Mesenteric fat pad (tissue), 1 donor: ENCODE measurements at places on chromosomes 3 and 15. TPM values are rescaled to one million over a fixed set of nuclear protein-coding genes. Genes with fewer than 3 reads are reported as not detected.

GRCh38 chr15:31131853-31132375 lies 30.4 kb upstream of the TRPM1 start:
- DNase-seq, result no peak

GRCh38 chr3:38121832-38122461 lies 15.0 kb downstream of the ACAA1 start:
- DNase-seq, result peak; percentile 77

- DNase-seq, result no peak
Measured at GRCh38 chr15:89653578-89653977, 1.7 kb downstream of the KIF7 start.

- no peak for DNase-seq
Measured at GRCh38 chr3:106728315-106729098, 648.7 kb upstream of the CCDC54 start.

- DNase-seq, result no peak
Measured at GRCh38 chr15:43433165-43433564, 59.8 kb downstream of the TP53BP1 start.

DNA sequence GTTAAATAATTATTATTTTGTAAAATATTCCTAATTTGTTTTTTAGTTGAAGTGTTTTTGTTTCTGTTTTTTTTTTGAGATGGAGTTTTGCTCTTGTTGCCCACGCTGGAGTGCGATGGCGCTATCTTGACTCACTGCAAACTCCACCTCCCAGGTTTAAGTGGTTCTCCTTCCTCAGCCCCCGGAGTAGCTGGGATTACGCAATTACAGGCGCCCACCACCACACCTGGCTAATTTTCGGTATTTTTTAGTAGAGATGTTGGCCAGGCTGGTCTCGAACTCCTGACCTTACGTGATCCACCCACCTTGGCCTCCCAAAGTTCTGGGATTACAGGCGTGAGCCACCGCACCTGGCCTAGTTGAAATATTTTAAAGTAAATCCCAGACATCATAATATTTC lies 48.7 kb upstream of the GATM start:
- no peak for DNase-seq

DNA sequence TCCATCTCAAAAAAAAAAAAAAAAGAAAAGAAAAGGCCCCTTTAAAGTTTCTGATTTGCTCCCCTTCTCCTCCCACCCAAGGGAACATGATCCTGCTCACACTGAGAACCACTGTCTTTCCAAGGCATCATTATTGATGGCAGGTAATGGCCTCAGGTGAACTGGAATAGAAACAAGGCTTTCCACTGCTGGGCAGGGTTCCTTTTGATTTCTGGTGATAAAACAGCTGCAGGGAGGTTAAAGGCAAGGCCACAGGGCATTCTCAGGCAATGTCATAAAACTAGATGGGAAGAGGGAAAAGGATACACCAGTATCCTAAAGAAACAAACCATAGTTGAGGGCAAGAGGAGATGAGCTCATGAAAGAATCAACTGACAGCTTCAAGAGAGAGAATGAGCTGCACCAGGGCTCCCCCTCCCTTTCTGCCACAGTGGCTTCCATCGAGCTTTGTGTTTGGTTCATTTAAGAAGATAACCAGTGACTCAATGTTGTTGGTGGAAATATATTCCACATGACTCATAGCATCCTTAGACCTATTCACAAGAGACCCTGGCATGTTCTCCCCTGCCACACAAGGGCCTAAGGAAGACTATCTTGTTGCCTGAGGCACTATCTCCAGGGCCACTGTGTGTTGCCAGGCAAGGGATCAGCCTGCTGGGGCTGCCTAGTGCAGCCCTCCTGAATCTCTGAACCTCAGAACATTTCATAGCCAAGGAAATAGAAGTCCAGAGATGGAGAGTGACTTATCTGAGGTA lies 86.4 kb downstream of the WDR76 start:
- no peak for DNase-seq

DNA sequence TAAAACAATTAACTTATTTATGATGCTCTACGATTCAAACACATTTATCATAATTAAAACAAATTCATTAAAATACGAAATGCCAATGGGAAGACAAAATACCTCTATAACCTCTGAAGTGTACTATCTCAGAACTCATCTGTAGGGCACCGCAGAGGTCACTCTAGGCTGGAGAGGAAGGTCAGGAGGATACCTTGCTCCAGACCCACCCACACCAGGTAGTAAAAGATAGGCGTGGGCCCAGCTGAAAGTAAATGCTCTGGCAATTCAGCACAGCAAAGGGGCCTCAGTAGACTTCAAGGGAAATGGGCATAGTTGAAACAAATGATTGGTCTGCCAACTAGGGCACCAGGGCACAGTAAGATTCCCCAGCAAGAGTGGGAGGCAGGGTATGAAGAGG lies 26.0 kb upstream of the SPPL2A start:
- DNase-seq, result no peak

DNA sequence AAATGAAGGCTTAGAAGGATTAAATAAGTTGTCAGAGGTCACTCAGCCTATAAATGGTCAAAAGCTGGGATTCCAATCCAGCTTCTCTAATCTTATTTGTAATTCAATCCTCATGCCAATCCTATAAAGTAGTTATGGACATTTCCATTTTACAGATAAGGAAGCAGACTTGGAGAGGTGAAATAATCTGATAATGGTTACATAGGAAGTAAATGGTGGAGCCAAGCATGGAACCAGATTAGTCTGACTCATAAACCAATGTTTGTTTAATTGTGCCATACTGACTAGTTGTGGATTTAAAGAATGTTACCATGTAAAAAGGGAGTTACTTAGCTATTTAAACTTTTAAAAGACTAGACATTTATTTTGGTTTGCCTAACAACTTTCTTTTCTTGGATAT lies 59.7 kb downstream of the KCNAB1 start:
- no peak for DNase-seq

DNA sequence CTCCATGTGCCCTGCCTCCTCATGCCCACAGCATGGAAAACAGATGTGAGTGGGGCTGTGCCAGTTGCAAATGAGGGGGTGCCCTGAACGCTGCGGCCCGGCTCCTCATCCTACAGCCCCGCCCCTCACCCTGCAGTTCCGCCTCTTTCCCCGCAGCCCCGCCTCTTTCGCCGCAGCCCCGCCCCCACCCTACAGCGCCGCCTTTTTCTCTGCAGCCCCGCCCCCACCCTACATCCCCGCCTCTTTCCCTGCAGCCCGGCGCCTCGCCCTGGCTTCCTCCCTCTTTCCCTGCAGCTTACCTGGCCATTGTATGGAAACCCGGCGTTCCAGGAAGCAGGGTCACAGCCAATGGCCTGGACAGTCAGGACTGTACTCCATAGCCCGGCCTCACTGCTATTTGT lies 284.9 kb downstream of the TLE3 start:
- DNase-seq, result no peak

DNA sequence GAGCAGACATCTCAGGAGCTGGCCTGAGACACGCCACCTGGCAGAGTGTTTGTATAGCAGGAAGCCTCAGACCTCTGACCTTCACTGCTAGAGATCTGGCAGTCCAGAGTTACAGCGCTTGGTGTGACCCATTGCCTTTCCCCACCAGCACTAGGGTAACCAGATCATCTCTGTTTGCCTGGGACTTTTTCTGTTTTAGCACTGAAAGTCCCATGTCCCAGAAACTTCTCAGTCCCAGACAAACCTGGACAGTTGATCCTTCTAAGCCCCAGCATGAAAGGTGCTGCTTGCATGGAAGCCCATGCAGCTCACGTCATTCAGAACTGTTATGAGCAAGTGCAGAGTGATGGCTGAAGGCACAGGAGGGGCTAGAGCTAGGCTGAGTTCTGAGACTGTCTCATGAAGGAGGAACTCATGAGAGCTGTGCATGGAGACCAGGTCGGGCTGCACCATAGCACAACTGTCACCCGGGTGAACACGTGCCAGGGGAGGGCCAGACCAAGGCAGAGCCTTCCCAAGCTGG lies 18.2 kb upstream of the AHSG start:
- no peak for DNase-seq

- no peak for DNase-seq
Measured at GRCh38 chr3:177754508-177754921, 557.2 kb upstream of the TBL1XR1 start.

GRCh38 chr15:80637747-80638146 lies 57.4 kb upstream of the ABHD17C start:
- no peak for DNase-seq

- DNase-seq, result no peak
Measured at GRCh38 chr3:9416139-9416780, 18.8 kb downstream of the SETD5 start.

DNA sequence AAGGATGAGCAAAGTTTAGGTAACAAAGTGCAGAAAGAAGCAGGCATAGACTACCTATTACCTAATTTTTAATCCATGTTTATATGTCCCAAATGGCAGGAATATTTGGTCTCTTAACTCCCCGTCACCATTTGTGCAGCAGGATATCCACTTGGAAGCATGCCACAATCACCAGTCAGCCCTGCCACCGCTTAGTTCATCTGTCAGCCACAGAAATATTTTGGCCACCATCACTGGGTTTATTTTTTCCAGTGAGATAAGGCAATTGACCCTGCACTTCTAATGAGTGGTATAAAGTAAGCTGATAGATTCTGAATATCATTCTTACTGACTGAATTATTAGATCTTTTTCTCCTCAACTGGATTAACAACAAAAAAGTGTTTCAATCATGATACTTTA lies 152.9 kb upstream of the SOX2 start:
- DNase-seq, result no peak

DNA sequence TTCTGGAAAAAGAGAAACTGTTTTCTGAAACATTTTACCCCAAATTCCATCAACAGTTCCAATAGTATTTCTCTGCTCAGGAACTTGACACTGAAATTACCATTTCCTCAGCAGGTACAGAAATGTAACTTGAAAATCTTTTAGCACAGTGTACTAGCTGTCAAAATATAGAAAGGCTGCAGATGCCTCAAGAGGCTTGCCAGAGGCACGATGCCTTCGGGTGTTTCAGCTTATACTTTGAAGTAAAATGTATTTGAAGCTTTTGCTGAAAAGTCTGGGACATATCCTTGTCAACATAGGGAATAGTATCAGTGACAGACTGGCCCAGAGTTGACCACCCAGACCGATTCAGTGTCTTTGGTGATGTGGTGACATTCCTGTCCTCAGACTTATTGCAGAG lies 154.4 kb upstream of the CHRM5 start:
- DNase-seq, result no peak

- no peak for DNase-seq
Measured at GRCh38 chr15:89375093-89376005, 40.7 kb upstream of the POLG start.

DNA sequence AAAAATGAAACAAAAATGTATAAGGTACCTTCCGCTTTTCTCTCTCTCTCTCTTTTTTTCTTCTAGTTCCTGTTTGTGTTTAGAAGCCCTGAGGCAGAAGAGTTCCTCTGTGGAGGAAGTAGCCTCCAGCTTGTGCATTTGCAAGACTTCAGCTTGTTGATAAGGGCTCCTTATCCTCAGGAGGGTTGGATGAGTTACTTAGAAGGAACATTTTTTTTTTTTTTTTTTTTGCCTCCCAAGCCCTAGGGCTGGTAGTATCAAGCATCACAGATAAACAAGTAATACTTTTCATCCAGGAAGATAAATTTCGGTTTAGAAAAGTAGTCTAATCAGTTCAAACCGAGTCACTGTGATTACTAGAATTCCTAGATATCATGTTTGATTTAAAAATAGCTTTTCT lies 91.0 kb upstream of the CBLB start:
- no peak for DNase-seq

GRCh38 chr3:161139686-161140085 lies 34.5 kb upstream of the B3GALNT1 start:
- DNase-seq, result no peak

DNA sequence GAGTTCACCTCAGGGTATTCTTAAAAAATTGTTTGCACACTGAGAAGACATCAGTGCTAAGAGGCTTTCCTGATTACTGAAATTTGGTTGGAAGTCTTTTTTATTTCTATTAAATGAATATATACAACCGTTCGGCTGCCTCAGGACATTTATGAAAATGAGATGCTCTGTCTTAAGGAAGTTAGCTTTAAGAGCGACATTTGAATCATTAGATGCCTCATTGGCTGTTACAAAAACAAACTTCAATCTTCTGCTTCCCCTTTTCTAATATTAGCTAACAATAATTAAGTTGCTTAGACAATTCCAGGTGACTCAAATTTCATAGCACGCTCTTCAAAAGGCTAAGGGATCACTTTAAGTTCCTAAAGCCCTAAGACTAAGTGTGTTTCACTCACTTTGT lies 673.7 kb downstream of the FHIT start:
- no peak for DNase-seq

- no peak for DNase-seq
Measured at GRCh38 chr3:51748327-51748726, 30.7 kb downstream of the IQCF6 start.

DNA sequence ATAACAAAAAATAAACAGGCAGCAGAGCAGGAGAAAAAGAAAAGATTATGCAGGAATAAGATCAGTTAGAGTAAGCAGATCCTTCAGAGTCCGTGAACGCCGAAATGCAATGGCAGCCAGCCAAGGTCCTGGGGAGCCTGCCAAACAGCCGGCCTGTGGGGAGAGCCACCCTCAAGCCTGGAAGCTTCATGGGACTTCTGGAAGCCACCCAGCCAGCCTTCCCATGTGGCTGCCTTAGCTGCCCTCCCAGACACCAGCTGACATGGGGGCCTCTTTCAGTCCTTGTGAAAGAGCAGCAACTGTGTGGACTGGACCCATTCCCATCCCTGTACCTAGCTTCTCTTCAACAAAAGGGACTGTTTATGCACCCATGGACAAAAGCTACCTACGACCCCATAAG lies 64.9 kb upstream of the RAD18 start:
- peak; percentile 91 for DNase-seq

- no peak for DNase-seq
Measured at GRCh38 chr15:77179541-77179998, 108.7 kb upstream of the TSPAN3 start.

GRCh38 chr3:157199841-157200240 lies 39.9 kb upstream of the CCNL1 start:
- DNase-seq, result no peak

- no peak for DNase-seq
Measured at GRCh38 chr3:179971280-179971679, 65.5 kb downstream of the PEX5L start.

- DNase-seq, result no peak
Measured at GRCh38 chr3:48407542-48408099, 22.3 kb downstream of the PLXNB1 start.

- DNase-seq, result no peak
Measured at GRCh38 chr15:59904450-59905135, 99.5 kb upstream of the FOXB1 start.

ALDH1L1 gene
- total RNA-seq, result 105 TPM

CASR gene
- total RNA-seq, result not detected

RLBP1 gene
- total RNA-seq, result not detected

ZNF106 gene
- 98.1 TPM for total RNA-seq

SRGAP3 gene
- 2.7 TPM for total RNA-seq

LTK gene
- total RNA-seq, result 0.77 TPM

ISG20 gene
- total RNA-seq, result 16.2 TPM

STX19 gene
- total RNA-seq, result not detected

MRPS11 gene
- 60.9 TPM for total RNA-seq

TMEM158 gene
- total RNA-seq, result 5.7 TPM

SLC22A13 gene
- 1.00 TPM for total RNA-seq

PLA2G4B gene
- 4.3 TPM for total RNA-seq

GABRR3 gene
- total RNA-seq, result not detected

GNAT1 gene
- total RNA-seq, result not detected

ADAMTS9 gene
- total RNA-seq, result 273 TPM

SPINK8 gene
- total RNA-seq, result not detected

RPL14 gene
- 1,394 TPM for total RNA-seq

CSNK1G1 gene
- 19.8 TPM for total RNA-seq
